ENCODE measurements at places on chromosomes 2 and 18. TPM values are rescaled to one million over a fixed set of nuclear protein-coding genes. Genes with fewer than 3 reads are reported as not detected.

DNA sequence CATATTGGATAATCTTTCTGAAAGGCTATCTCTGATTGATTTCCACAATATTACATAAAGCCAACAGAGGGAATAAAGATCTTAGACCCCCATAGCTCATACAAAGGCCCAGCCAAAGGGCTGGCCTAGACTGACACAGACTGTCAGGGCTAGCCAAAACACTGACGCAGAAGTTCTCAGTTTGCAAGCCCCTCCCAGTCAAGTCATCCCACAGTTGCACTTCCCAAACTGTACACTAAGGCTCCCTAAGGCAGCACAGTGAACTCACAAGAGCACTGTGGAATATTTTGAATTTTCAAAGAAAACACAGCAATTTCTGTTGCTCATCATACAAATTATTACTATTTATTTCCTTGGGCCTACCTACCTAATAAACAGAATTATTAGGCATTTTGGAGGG is 244.9 kb downstream of the SP3 start:
- no peak for DNase-seq

- DNase-seq: no peak
Observed at GRCh38 chr18:63850020-63850419, 37.5 kb upstream of the SERPINB2 start.

- DNase-seq: no peak
Observed at GRCh38 chr2:202036601-202037037, 3.0 kb downstream of the FZD7 start.

GRCh38 chr18:58097907-58098166 is 53.8 kb downstream of the NEDD4L start:
- DNase-seq: no peak

Gene GPR17
- not detected for total RNA-seq

- DNase-seq: no peak
Observed at GRCh38 chr2:67215214-67216055, 181.7 kb upstream of the ETAA1 start.

DNA sequence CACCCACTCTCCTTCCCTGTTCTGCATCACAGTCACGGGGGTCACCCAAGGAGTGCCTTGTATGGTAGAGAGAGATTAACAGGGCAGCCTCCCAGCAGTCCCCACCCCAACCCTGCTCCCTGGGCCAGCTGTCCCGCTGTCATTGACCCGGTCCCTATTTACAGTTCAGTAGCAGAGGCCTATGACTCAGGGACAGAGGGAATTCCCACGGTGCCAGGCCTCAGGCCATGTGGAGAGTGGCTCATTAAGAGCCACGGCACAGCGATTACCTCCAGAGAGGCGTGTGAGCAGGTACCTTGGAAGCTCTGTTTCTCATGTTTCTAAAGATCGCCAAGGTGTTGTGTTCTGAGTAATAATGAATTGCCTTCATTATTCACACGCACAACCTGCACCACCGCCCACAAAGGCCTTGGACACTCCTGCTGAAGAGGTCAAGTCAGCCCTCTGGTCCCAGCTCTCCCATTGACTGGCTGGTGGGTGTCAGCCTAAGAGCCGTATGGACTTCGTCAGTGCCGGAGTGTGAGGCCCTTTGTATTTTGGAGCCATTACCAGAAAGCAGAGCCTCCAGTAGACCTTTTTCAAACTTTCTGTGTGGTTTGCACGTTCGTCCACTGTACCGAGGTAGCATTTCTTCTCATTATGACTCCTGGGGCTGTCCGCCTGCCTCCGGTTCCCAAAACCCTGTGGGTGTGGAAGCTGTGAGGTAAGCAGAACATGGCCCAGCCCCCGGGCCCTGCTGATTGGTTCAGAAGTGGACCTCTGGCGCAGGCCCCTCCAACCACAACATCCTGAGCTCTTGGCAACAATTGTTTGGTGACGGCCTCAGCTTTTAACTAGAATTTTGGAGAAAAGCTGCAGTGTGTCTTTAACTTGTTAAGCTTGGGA is 47.0 kb downstream of the SERTAD2 start:
- DNase-seq: peak; percentile 92

Gene DUSP2
- 30.9 TPM for total RNA-seq

GRCh38 chr2:72576861-72577260 is 249.0 kb downstream of the EXOC6B start:
- DNase-seq: no peak

GRCh38 chr18:79866889-79867574 is 69.3 kb downstream of the KCNG2 start:
- DNase-seq: no peak

Gene ASXL3
- total RNA-seq: not detected

- DNase-seq: no peak
Observed at GRCh38 chr18:21933931-21934765, 193.6 kb downstream of the MIB1 start.

DNA sequence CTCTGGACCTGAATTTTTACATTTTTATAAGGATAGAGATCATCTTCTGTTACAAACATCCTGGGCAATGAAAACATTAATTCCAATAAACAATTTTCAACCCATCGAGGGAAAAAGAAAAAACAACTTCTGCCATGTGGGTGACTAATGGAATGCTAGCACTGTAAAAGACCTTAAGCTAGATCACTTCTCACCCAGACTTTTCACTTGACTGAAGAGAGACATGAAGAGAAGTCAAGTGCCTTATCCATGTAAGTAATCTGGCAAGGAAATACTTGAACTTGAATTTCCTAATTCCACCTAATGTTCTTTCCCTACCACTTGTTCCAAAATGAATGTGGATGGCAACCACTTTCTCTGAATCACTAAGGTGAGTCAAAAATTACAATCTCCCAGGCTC is 98.3 kb upstream of the ACVR1C start:
- no peak for DNase-seq

DNA sequence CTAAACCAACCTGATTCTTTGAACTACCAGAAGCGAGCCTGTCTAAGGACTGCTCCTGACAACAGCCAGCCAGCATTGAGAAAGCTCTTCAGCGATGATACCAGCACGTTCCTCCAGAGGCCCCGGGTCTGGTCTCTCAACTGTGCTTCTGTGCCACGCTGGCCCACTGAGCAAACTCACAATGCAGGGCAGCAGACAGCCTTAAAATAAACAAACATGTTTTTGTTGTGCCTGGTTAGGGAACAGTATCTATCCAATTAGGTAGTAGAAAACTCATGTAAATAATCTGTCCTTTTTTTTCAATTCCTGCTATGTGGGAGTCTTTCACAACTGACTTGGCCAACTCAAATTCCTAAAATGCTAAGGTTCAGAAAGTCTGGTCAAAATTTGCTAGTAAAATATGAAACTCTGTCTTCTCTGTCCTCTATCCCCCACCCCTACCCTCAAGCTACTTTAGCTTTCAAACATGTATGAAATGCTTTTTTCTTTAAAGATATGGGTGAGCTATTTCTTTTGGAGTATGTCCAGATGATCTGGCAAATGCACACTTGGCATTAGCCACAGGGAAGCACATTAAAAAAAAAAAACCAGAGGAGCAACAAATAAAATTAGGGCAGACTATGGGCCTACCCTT is 21.4 kb upstream of the EML4 start:
- no peak for DNase-seq

DNA sequence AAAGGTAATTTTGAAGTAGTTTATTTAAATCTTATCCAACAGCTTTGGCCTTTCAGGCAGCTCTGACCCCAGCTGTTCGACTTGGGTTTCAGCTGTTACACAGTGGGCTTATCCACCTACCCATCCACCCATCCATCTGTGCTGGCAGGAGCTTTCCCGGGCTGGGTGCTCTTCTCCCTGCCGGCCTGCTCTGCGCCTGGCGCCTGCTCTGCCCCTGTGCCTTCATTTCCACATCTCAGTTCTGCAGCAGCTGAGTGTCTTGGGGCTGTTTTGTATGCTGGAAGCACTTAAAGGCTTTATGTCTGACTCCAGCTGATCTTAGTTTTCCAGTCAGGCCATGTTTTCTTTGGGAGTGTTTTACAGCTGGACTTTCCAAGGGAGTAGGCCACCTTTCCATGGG is 24.2 kb downstream of the LDLRAD4 start:
- no peak for DNase-seq

DNA sequence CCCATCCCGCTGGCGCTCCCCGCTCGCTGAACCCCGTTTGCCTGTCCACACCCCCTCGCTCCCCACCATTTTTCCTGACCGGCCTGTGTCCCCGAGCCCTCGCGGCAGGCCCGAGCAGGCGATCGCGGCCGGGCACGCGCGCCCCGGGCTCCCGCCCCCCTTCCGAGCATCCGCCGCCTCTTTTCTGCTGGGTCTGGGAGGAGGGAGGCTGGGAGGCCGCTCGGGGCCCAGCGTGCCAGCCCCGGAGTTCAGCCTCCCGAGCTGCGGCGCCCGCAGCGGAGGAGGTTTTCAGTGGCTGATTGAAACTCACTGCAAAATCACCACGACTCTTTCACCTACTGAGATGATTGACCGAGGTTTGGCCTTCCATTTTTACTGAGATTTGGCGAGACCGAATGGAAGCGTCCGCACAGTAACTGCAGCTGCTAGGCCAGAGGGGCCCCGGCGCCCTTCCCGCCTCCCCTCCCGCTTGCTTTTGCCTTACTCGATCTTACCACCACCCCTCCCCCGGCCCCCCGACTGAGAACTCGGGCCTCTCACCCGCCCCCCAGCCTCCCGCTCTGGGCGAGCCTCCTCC is 4.8 kb downstream of the SOX11 start:
- no peak for DNase-seq

DNA sequence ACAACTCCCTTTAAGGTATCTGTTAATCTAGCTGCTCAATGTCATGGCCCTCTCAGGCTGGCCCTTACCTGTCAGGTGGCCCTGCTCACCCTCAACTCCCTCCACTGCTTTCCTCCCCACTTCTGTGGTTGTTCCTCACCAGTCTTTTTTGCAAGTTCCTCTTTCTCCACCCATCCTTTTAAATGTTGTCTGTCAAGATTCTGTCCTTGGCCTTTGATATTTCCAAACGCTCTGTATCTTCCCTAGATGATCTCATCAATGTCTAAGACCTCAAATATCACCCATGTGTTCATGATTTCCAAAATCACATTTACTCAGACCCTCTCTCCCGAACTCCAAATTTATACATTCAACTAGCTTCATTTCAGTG is 3.5 kb downstream of the PTPN2 start:
- no peak for DNase-seq

Gene SLC4A3
- total RNA-seq: not detected

Measured in natural killer cell treated with Interleukin-12 subunit alpha and Interleukin-12 subunit beta and Interleukin-15 and Interleukin-18, amount 100 ng/mL, for 72 hours (primary cell).